ENCODE measurements at places on chromosomes 5 and 9. TPM values are rescaled to one million over a fixed set of nuclear protein-coding genes. Genes with fewer than 3 reads are reported as not detected.

CLIC3 gene
- 0.31 TPM for total RNA-seq

ACTBL2 gene
- total RNA-seq = not detected

NR2F1 gene
- total RNA-seq = 121 TPM

IRX4 gene
- not detected for total RNA-seq

SAPCD2 gene
- total RNA-seq = 1.6 TPM

BRINP1 gene
- total RNA-seq = 51.3 TPM

STOM gene
- total RNA-seq = 25.1 TPM

PGM5 gene
- 5.6 TPM for total RNA-seq

SPATA31D4 gene
- total RNA-seq = not detected

ALDOB gene
- 0.16 TPM for total RNA-seq

UBAC1 gene
- total RNA-seq = 32.8 TPM

CER1 gene
- not detected for total RNA-seq

EPB41L4A gene
- 78.8 TPM for total RNA-seq

HAVCR1 gene
- 0.31 TPM for total RNA-seq

C9orf40 gene
- 15.0 TPM for total RNA-seq

SPATA31E1 gene
- not detected for total RNA-seq

CARD9 gene
- total RNA-seq = 0.47 TPM

SLCO6A1 gene
- 0.94 TPM for total RNA-seq

OTP gene
- total RNA-seq = not detected

C9orf50 gene
- not detected for total RNA-seq

HTR4 gene
- 0.16 TPM for total RNA-seq

ICE1 gene
- total RNA-seq = 57.6 TPM

PCDHB16 gene
- 4.5 TPM for total RNA-seq

SLC6A3 gene
- total RNA-seq = not detected

DCAF12 gene
- total RNA-seq = 21.8 TPM

ZNF483 gene
- total RNA-seq = 47.3 TPM

HMGCR gene
- total RNA-seq = 400 TPM

NOL6 gene
- total RNA-seq = 13.9 TPM

FGF1 gene
- 6.9 TPM for total RNA-seq

PTTG1 gene
- 10.8 TPM for total RNA-seq

Data from occipital lobe (tissue), 3 donors.